ENCODE measurements at places on chromosomes 7 and 10.
A peak's percentile ranks its signal among the peaks of the same experiment; 100 is the strongest.

DNA sequence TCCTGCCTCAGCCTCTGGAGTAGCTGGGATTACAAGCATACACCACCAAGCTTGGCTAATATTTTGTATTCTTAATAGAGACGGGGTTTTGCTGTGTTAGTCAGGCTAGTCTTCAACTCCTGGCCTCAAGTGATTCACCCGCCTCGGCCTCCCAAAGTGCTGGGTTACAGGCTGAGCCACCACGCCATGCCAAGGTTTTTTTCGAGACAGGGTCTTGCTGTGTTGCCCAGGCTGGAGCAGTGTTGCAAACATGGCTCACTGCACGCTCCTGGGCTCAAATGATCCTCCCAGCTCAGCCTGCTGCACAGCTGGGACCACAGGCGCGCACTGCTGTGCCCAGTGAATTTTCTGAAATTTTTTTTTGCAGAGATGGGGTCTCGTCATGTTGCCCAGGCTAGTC lies 3.3 kb upstream of the SEC31B start:
- DNase-seq = peak; percentile 46

DNA sequence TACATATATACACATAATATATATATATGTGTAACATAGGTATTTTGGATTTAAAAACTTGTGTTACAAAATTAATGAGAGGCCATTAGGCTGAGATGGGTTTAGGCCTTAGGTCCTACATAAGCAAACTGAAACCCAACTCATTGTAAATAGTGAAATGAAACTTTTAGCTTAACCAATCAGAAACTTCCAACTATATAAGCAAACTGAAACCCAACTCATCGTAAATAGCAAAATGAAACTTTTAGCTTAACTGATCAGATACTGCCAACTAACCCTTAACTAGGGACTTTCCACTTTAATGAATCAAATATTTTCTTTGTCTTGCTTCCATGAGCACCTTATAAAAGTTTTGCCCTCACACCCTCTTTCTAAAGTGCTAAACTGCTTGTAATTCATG lies 17.3 kb upstream of the SAMD9L start:
- DNase-seq = peak; percentile 39

GRCh38 chr10:80542053-80542452 lies 4.4 kb downstream of the SH2D4B start:
- peak; percentile 5 for DNase-seq

- DNase-seq = peak; percentile 68
Measured at GRCh38 chr10:114754445-114755320, 66.9 kb upstream of the FHIP2A start.

DNA sequence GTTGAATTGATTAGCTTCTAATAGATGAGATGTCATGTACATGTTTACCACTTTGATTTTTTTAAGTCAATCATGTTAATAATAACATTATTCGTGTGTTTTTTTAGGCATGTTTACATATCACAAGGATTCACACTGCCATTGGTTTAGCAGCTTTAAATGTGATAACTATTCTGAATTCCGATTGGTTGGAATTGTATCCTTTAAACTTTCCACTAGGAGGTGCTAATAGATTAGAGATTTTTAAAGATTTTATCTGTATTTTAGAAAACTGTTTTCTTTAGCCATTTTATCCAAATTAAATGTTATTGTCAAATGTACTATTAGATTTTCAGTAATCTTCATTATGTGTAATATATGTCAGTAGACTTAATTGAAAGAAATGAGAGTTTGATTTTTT lies 83.2 kb downstream of the HECTD2 start:
- peak; percentile 63 for DNase-seq

- DNase-seq = peak; percentile 93
Measured at GRCh38 chr7:151597541-151598444, 78.1 kb upstream of the RHEB start.

DNA sequence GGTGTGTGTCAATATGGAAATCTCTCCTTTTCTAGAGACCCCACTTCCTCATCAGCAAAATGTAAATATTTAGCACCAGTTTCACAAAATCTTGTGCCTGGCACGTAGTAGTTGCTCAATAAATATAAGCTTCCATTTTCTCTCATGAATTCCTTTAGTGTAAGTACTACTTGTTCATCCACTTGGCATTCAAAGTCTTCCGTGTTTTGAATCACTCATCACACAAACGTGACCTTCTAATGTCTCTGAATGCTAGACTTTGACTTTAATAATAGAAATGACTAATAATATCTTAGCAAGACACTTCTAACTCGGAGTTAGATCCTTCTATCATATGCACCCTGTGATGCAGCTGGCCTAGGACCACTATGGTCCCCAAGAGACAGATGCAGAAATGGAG lies 168.7 kb upstream of the ZNF32 start:
- peak; percentile 89 for DNase-seq

GRCh38 chr7:27942711-27943110 lies 202.7 kb downstream of the TAX1BP1 start:
- DNase-seq = no peak

- DNase-seq = no peak
Measured at GRCh38 chr10:118447478-118448270, 105.5 kb upstream of the FAM204A start.

DNA sequence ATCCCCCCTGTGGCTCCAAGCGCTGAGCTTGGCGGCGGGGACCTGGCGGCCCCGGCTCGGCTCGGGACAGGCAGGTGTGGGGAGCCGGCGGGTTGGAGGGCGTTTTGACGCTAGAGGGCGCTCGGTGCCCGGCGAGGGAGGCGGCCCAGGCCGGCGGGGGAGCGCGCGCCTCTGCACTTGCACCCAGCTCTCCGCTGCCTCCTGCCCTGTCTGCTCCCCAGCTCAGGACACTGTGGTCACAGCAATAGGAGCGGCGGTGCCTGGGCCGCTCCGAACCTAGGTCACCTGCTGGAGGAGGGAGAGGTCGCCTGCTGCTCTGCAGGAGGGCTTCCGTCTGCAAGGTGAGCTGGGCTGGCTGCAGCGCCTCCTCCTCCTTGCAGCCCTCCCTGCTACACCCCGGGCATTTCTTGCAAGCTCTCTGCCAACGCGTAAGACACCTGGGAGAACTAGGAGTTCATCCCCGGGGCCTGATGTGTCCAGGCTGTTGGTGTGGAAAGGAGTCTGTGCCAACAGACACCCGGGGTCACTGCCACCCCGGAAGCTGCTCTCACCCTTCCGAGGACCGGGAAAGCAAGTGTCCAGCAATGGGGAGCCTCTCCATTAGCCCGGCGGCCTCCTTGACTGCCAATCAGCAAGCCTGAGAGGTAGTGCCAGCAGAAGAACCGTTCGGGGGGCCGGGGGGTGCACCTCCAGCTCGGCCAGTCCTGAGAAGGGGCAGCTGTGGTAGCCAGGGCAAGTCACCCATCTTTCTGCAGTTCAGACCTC lies 620.4 kb downstream of the GALNT17 start:
- DNase-seq = no peak

DNA sequence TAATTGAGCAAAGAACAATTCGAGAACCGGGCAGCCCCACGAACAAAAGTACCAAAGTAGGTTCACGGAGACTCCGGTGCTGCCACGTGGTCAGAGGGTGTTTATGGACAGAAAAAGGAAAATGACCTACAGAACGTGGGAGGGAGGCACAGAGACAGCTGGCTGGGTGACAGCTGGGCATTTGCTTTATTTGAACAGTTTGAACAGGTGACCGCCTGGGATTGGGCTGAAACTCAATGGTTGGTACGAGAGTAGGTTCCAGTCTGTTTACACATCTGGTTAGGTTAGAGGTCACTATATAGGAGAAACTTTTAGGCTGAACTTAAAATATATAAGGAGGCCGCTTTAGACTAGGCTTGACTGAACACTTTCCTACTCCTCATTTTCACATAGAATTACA lies 50.6 kb upstream of the CELF2 start:
- DNase-seq = no peak

GRCh38 chr10:109689785-109690184 lies 233.5 kb downstream of the XPNPEP1 start:
- DNase-seq = no peak

GRCh38 chr10:95391581-95392216 lies 100.9 kb upstream of the PDLIM1 start:
- peak; percentile 46 for DNase-seq

GRCh38 chr7:5610500-5611186 lies 170.8 kb downstream of the RNF216 start:
- no peak for DNase-seq

DNA sequence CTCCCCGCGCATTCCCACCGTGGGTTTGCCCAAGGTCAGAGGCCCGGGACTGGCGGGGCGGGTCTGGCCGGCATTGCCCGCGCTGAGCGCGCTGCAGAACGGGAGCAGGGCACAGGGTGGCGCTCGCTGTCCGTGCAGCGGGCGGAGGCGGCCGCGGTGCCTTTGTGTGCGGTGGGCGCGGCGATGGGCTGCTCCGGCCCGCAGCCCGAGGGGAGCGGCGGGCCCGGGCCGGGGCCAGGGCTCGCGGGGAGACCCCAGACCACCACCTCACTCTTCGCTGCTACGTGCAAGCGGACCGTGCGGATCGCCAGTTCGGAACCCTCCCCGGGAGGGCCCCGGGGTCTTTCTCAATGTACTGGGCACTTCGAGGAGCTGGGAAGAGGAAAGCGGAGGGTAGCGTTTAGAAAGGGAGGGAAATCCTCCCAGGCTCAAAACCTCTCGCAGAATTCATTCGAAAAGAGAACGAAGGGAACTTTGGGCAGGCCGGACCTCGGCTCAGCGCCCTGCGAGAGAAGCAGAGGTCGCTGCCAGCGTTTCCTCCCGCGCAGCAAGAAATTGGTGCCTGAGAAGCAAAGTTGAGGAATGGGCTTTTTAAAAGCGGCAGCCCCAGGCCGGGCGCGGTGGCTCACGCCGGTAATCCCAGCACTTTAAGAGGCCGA lies 8.5 kb downstream of the SP8 start:
- no peak for DNase-seq

DNA sequence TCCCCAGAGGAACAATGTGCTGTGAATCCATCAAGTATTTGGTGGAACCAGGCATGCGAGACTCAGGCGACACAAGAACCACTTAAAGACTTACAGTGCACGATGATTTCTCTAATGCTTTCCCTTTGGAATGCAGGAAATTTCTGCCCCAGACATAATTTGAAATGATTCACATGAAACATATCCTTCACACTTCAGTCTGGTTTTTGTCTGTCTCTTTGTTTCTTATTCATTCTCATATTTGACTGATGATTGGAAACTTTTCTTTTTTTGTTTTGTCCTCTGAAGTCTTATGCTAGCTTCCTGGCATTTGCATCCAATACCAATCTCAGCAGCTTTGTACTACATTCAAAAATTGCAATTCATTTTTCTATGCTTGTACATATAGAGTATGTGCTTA lies 502.8 kb downstream of the PHTF2 start:
- DNase-seq = peak; percentile 56

DNA sequence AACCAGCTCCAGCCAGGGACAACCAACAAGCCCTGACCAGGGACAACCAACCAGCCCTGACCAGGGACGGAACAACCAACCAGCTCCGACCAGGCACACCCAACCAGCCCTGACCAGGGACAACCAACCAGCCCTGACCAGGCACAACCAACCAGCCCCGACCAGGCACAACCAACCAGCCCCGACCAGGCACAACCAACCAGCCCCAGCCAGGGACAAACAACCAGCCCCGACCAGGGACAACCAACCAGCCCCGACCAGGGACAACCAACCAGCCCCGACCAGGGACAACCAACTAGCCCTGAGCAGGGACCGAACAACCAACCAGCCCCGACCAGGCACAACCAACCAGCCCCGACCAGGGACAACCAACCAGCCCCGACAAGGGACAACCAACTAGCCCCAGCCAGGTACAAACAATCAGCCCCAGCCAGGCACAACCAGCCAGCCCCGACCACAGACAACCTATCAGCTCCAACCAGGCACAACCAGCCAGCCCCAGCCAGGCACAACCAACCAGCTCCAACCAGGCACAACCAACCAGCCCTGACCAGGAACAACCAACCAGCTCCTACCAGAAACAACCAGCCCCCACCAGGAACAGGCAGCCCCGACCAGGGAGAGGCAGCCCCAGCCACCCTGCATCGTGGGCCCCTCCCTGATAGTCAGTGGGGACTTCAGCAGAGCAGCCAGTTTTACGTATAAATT lies 56.4 kb downstream of the PROSER2 start:
- no peak for DNase-seq

- peak; percentile 57 for DNase-seq
Measured at GRCh38 chr7:35736725-35737124, 41.8 kb upstream of the HERPUD2 start.

- DNase-seq = peak; percentile 8
Measured at GRCh38 chr10:89837165-89838043, 136.0 kb downstream of the KIF20B start.

DNA sequence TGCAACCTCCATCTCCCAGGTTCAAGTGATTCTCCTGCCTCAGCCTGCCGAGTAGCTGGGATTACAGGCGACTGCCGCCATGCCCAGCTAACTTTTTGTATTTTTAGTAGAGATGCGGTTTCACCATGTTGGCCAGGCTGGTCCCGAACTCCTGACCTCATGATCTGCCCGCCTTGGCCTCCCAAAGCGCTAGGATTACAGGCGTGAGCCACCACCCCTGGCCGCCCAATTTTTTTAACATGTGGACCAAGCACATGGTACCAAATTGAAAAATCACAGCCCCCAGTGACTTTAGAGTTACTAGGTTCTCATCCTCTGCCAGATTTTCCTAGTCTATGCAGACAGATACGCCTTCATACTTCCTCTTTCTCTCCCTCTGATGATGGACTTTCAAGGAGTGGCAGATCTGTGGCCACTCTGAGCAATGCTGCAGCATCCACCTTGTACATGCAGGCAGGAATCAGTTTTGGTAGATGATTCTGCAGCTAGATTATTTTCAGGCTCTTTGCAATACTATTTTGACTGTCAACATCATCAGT lies 34.0 kb upstream of the EZH2 start:
- no peak for DNase-seq

DNA sequence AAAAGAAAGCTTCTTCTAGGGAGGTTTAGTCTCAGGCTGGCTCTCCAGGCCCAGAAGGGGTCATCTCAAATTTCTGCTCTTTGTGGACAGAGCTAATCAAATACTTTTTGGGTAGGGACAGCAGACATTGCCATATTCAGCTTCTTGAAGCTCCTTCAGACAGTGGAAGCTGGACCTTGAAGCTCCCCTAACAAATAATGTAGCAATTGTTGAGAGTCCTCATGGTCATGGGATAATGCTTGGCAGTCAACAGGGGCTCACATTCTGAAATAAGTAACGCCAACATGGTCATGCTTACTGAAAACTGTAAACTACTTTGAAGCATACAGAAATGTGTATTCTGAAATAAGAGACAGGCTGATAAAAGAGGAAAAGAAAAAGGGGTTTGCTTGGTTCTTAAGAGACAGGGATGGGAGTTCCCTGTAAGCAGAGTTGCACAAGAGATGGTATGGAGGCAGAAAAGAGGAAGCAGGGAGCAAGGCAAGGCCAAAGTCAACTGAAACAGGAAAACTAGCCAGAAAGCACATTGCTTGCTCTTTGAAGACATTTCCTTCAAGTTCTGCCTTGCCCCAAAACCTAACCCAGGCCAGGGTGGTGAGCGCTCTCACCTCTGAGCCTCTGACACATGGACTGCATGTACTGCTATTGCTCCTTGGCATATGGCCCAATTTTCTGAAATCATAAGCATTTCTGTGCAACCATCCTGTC lies 53.1 kb upstream of the KMT2E start:
- no peak for DNase-seq

GRCh38 chr7:16978358-16979244 lies 96.8 kb upstream of the AGR3 start:
- peak; percentile 88 for DNase-seq

GRCh38 chr10:49371967-49372366 lies 23.9 kb downstream of the DRGX start:
- no peak for DNase-seq

GRCh38 chr10:63744060-63744941 lies 223.1 kb downstream of the REEP3 start:
- no peak for DNase-seq
